Activated CD4-positive, alpha-beta T cell treated with anti-CD3 and anti-CD28 coated beads for 24 hours (primary cell): ENCODE measurements at places on chromosomes 7 and 10.

GRCh38 chr10:45387096-45387893 lies 13.3 kb downstream of the ALOX5 start:
- DNase-seq = no peak

DNA sequence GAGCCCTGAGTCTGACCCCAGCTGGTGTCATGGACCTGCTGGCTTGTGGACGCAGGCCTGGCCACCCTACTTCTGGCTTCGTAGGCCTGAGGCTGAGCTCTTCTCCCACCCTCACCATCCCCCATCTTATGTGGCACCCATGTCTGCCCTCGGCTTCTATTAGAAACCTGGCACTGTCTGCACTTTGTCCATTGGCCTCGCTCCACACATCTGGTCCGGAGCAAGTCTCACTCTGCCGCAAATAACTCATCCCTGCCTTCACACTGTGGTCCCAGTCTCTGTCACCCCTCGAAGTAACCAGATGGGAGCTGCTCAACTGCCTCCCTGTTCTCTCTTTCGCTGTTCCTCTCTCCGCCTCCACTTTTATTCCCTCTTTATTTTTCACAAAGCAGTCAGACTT lies 78.6 kb downstream of the TRRAP start:
- DNase-seq = no peak

GRCh38 chr7:24967696-24968095 lies 12.3 kb downstream of the OSBPL3 start:
- DNase-seq = no peak

- DNase-seq = no peak
Observed at GRCh38 chr10:66714741-66715140, 211.1 kb upstream of the LRRTM3 start.

DNA sequence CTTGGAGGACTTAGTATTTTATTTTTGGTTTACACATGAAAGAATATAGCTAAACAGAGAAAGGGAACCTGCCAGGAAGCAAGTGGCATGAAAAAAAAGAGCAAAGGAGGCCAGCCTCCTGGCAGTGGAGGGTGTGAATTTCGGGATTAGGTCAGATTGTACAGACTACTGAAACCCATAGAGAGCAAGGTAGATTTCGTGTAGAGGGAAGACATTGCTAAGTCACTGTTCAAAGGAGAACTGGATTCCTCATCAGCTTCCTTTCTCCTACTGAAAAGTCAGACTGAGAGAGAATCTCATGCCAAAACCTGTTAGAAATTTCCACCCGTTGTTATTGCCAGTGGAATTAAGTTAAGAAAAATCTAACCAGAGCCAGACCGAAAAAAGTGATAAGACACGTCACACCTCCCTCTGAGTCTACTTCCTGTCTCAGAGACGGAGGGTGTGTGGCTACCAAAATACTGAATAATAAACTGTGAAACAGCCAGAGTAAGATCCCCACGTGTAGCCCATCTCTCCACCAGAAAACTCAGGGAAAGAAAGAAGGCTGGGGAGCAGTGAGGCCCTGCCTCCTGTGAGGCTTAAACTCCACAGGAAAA lies 118.8 kb downstream of the SKIDA1 start:
- no peak for DNase-seq

- no peak for DNase-seq
Observed at GRCh38 chr7:44973610-44974401, 5.0 kb downstream of the MYO1G start.

DNA sequence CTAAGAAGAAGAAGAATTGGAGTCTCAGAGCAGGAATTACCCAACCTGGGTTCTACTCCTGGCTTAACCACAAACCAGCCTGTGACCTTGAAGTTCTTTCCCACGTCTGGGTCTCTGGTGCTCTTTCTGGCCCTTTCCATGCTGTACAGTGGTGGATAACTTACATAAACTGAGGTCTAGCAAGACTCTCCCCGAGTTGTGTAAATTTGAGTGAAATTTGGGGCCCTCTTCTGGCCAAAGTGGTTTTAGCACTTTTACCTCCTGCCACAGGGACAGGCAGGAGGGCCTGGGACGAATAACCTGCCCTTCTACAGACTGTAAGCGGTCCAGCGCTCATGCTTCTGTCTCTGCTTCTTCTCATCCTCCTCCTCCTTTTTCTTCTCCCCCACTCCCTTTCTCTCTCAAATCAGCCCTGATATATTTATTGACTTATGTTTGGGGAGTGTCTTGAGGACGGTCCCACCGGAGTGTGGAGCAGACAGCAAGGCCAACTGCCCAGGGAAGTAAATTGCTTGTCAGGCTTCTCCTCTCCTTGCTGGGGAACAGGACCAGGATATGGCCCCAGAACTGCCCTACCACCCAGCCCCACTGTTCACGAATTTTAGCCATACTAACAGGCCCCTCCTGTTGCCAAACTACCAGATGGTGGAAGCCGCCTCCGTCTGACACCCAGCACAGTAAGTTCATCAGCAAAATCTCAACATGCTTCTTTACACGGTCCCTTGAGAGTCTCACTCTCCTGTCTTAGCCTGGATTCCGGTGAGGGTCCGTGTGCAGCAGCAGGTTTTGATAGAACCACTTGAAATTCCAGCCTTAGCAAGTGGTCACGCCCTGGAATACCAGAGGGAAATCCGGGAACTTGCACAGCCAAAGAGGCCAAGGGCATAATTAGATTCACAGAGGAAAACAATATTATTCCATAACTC lies 4.0 kb upstream of the SH3PXD2A start:
- peak; percentile 41 for DNase-seq

DNA sequence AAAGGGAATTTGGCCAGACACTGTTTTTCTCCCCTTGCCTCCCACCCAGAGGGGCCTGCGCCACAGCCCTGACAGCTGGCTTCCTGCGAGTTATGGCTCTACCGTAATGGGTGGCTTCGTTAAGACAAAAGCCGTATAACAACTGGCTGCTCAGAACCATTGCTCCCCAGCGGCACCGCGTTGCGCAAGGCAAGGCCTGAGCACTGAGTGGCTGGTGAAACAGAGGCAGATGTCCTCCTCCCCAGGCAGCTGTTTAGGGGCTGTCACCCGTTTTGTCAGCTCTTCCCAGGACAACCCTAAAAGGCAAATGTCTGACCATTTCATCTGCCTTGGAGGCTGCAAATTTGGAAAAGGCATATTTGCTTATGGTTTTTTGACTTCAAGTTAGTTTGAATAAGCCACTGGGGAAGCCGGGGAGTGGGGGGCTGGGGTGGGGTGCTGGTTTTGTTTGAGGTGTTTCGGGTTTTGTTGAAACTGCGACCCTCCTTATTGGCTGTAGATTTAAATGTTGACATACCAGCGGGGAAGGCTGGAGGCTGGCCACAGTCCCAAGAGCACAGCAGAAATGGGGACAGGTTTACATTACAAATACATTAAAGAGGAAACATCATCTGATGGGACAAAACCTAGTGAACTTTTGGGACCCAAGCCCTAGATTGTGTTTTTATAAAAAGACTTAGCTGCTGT lies 681 bp upstream of the SPOCK2 start:
- DNase-seq = no peak

DNA sequence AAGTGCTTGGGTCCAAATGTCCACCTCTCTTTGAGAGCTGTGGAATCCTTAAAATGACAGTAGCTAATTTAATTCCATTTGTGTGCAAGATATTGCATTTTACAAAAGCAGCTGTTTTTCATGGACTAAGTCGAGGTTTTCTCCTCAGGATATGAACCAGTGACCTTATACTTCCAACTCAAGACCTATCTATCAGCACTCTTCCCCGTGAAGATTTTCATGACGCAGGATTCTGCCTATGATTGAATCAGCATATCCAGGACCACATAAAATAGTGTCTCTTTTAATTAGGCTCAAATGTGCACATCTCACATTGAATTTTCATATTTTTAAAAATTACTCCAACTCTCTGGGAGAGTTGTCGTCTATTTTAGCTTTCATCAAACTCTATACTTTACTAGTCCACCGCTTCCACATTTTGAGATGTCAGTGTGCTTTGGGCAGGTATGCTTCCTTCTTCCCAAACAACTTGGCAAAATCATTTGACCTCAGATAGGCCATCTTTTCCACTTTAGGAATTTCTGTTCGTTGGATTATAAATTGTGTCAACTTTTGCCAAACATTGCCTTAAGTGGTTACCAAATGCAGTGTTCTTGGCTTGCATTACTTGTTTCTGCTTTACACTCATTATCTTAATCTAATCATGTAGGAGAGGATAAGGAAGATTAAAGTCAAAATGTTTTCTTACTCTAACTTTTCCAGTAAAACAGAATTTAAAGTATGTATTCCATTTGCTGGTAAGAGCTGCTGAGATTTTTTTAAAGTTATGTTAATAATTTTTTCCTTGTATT lies 39.4 kb downstream of the SEMA3A start:
- no peak for DNase-seq

DNA sequence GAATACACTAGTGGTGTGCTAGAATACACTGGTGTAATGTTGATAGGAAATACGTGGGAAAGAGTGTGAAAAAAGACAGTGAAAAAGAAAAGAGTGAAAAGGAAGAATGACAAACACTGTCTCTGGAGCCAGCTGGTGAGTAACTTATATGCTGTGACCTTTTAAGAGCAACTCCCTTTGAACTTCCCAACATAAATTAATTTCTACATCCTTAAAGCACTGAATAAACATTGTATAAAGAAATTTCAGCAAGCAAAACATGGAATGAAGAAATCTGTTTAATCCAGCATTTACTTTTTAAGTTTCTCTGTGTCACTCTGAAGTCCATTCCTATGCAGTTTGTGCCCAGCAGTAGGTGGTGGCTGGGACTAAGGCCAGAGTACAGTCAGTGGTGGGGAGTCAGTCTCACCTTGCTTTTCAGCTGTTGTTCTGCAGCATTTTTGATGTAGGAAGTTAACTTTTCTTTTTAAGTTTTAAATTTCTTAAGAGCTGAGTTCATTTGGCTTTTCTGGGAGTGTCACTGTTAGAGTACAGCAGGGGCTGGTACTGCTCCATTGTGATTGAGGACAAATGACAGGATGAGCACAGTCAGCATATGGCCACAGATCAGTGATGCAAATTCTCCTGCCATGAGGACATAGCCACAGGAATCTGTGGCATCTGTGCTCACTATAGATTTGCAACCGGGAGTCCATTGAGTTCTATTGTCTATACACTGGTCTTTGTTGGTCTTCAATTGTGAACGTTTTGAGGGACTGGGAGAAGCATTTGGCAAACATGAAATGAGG lies 321.8 kb downstream of the ZNF248 start:
- DNase-seq = no peak

DNA sequence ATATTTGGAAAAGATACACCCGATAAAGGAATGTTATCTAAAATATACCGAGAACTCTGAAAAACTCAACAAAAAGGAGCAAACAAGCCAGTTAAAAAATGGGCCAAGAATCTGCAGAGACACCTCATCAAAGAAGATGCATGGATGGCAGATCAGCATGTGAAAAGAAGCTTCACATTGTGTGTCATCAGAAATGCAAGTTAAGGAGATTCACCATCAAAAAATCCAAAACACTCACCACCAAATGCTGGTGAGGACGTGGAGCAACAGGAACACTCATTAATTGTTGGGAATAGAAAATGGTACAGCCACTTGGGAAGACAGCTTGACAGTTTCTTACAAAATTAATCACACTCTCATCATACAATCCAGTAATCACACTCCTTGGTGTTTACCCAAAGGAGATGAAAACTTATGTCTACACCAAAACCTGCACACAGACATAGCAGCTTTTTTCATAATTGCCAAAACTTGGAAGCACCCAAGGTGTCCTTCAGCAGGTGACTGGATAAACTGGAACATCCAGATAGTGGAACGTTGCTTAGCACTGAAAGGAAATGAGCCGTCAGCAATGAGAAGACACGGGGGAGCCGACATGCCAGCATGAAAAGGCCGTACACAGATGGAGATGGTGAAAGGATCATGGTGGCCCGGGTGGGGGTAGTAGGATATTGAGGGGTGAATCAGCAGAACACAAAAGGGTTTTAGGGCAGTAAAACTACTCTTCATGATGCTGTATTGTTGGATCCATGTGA lies 27.9 kb upstream of the PWWP2B start:
- no peak for DNase-seq

DNA sequence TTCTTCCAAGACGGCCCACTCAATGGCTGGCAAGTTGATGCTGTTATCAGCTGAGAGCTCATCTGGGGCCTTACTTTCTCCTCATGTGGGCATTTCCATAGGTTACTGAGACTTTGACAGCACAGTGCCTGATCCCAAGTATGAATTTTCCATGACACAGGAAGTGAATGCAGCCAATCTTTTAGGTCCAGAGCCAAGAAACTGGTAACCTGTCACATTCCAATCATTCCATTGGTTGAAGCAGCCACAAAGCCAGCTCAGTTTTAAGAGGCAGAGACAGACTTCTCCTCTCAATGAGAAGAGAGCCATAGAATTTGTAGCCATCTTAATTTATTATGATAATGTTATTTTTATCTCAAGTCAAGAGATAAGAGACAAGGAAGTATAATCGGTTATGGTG lies 775.5 kb downstream of the CNTNAP2 start:
- DNase-seq = no peak

GRCh38 chr7:150686030-150686631 lies 625 bp downstream of the GIMAP2 start:
- no peak for DNase-seq

GRCh38 chr7:127819975-127820731 lies 168.2 kb downstream of the SND1 start:
- DNase-seq = no peak

- peak; percentile 31 for DNase-seq
Observed at GRCh38 chr10:118543714-118544400, 51.6 kb downstream of the PRLHR start.

DNA sequence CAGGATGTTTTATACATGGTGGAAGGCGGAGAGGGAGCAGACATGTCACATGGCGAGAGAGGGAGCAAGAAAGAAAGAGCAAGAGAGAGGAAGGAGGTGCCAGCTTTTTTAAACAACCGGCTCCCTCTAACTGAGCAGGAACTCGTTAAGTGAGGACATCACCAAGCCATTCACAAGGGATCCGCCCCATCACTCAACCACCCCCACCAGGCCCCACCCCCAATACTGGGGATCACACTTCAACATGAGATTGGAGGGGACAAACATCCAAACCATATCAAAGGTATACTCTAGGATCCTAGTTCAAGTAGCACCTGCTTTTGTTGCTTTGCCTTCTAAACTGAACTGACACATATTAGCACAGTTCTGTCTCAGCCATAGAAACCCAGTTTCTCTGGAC lies 141.9 kb upstream of the KLF14 start:
- DNase-seq = no peak

DNA sequence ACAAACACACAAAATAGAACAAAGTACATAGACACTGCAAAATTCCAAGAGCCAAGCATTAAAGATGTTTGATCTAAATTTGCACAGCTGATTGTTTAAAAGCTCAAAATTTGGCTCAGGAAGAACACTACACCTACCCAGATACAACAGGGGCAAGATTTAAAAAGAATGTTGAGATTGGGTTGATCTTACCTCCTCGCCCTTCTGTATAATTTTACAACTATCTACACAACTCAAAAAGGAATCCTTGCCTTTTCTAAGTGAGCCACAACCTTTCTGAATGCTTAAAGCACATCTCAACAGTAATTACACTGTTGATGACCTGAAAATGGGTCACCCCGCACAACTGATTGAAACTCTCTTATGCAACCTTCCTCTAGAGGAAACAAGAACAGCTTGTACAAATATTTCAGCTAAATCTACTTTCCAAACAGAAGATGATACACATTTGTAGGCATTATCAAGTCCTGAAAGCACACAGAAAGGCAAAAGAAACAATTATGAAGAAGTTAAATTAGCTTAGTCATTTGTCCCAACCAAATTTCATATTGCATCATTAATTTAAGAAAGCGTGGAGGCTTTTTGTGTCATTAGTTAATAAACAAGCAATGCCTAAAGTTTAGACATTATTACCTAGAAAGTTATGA lies 75.5 kb downstream of the UBE2H start:
- DNase-seq = no peak
